Right ventricle myocardium superior (tissue), 1 donor: ENCODE measurements at places on chromosomes 7 and 10. TPM values are rescaled to one million over a fixed set of nuclear protein-coding genes. Genes with fewer than 3 reads are reported as not detected.

Gene XPNPEP1
- total RNA-seq: 36.0 TPM

Gene PLXDC2
- 12.2 TPM for total RNA-seq

Gene DPYSL4
- total RNA-seq: 31.7 TPM

Gene CCDC3
- total RNA-seq: 3.7 TPM

Gene TBRG4
- total RNA-seq: 82.2 TPM

Gene CALHM1
- total RNA-seq: not detected

Gene HTR5A
- total RNA-seq: not detected

Gene TLL2
- 8.7 TPM for total RNA-seq

Gene FAM24B
- not detected for total RNA-seq

Gene FKBP6
- not detected for total RNA-seq

Gene ATE1
- 34.6 TPM for total RNA-seq

Gene FAM25A
- total RNA-seq: not detected

Gene TBATA
- not detected for total RNA-seq

Gene ACSL5
- total RNA-seq: 6.0 TPM

Gene CYP3A7
- total RNA-seq: not detected

Gene ZNF107
- total RNA-seq: 0.94 TPM

Gene LOXL4
- 0.51 TPM for total RNA-seq

Gene DDC
- not detected for total RNA-seq

Gene FZD1
- total RNA-seq: 8.6 TPM

Gene SPDYE11
- total RNA-seq: not detected

Gene LIPF
- not detected for total RNA-seq

Gene NKX6-2
- not detected for total RNA-seq

Gene GRID2IP
- not detected for total RNA-seq

Gene LRIT2
- not detected for total RNA-seq

Gene GLCCI1
- 4.0 TPM for total RNA-seq

Gene GCK
- 1.3 TPM for total RNA-seq

Gene LIPN
- total RNA-seq: not detected

Gene CRYGN
- total RNA-seq: 0.43 TPM

Gene RAMP3
- total RNA-seq: 31.2 TPM

Gene TMEM236
- 0.43 TPM for total RNA-seq

Gene MKRN1
- total RNA-seq: 94.7 TPM

Gene NEBL
- total RNA-seq: 623 TPM

Gene ZC3HAV1
- 6.5 TPM for total RNA-seq

Gene ABCB4
- total RNA-seq: 5.0 TPM

Gene C10orf53
- not detected for total RNA-seq

Gene CARD11
- 0.22 TPM for total RNA-seq

Gene ENTPD1
- 6.0 TPM for total RNA-seq

Gene PTF1A
- total RNA-seq: not detected

Gene AOAH
- 2.7 TPM for total RNA-seq

Gene SAMD9
- 2.7 TPM for total RNA-seq

Gene C7orf57
- not detected for total RNA-seq

Gene OR13A1
- total RNA-seq: not detected

Gene TFEC
- total RNA-seq: 1.2 TPM

Gene PRTFDC1
- total RNA-seq: 6.5 TPM

Gene SCIN
- total RNA-seq: 0.13 TPM

Gene TUBB8
- not detected for total RNA-seq
